ENCODE measurements at places on chromosomes 3 and 15.

DNA sequence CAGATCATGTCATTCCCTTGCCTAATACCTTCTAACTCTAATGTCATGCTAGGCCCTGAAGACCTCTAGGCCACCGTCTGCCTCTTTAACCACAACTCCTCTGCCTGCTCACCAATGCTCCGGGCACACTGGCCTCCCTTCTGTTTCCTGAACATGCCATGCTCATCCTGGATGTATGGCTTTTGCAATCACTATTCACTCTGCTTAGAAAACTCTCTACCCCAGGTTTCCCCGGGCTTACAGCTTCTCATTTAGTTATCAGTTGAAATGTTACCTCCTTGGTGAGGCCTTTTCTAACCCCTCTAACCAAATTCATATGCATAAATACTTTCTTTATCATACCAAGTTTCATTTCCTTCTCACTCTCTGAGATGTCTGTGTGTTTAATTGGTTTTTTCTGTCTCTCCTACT, 727.8 kb upstream of the CFAP20DC start:
- peak; percentile 70 for DNase-seq

- DNase-seq: no peak
Observed at GRCh38 chr3:9729419-9729818, 2.1 kb upstream of the BRPF1 start.

DNA sequence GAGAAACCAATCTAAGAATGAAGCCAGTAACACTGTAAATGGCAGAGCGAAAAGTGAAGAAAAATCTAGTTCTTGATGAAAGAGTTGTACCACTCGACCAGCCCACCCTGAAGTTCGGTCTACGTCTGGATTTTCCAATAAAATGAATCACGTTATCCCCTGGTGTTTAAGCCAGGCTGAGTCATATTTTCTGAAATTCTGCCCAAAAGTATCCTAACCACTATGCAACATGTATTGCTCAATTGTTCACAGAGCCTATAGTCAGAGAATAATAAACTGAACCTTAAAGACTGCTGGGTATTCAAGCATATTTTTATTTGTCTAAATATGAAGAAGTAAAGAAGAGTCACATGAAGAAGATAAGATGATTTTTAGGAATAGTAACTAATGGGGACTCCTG, 245.7 kb downstream of the FGF12 start:
- DNase-seq: no peak

DNA sequence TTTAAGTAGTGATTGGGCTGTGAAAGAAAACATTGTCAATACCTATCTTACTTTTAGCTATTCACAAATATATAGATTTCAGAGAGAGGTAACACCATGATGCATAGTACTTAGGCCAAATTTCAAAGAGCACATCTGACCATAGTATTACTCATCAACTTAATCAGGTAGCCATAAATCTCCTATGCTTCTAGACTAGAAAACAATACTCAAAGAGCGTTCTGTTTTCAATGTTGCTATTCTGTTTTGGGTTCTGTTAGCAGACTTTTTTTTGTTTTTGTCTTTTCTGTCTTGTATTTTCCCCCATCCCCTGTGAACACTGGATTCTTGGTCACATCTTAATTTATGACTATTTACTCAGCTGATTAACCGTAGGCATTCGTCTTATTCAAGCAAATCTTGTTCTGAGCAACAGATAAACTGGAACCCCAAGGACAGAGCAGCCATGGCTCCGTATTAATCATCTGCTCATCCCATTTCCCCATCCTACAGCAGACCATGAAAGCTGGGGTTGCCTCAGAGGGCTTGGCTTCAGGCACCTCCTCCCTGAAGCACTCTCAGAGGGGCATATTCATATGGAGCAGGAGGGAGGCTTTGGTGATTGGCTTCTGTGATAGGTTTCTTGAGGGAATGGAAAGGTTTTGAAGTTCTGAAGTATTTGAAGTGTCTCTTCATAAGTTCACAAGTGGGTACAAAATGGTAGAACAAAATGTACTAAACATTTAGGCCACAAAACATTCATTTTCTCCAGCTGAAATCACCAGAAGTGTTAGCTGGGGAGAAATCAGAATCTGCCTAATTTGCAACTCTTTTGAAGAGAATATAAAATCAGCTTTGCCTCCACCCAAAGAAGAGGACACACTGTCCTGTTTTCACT, 105.3 kb downstream of the TNIK start:
- DNase-seq: no peak

GRCh38 chr15:64892847-64893403, 18.8 kb upstream of the ANKDD1A start:
- DNase-seq: peak; percentile 17

DNA sequence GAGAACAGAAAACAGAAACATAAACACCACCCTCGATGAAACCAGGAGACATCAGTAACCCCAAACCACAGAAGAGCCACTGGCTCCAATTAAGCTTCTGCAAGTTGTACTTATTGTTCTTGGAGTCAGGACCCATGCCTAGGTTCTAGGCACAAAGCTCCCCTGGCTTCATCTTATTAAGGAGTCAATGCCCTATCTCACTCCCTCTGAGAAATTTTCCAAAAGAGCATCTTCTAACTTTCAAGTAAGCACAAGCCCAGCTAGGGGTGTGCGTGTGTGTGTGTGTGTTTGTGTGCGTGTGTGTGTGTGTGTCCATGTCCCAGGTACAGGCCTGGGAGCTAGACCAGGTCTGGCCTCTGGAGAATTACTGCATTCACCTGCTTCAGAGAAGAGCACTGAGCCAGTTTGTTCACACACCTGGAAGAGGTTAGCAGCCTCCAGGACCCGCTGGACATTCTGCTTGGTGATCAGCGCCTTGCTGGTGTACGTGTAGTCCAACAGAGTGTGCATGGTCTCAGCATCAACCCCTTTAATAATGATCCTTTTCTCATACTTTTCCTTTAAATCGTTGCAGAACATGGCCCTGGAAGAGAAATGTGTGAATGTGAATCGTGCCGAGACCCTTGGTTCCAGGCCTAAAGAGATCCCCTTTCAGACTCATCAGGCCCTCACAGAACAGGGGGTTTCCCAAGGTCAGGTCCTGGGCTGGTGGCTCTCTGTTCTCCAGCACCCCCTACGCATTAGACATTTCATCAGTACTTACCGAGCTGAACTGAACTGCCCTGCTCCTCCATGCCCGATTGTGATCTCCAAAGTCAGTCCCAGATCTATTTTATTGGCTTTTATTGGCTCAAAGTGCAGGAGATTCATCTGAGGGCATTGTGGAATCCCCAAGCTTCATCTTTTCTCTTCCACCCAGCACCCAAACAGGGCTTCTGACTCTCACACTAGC, 27.8 kb downstream of the KLHL6 start:
- DNase-seq: no peak

DNA sequence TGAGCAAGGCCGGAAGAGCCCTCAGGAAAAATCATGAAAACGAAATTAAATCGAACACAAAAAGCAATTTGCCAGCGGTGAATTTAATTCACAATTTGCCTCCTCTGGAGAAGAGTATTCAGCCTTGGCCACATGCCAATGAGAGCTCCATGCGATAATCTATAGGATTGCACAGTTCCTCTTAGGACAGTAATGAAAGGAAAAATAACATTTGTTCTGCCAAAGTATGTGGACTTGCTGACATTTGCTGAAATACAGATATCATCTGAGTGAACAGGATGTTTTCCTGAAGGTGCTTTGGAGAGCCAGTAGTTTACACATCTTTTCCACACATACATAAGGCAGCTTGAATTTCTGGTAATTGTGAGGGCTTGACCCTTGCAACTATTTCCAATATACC, 188.6 kb upstream of the PDZRN3 start:
- no peak for DNase-seq

DNA sequence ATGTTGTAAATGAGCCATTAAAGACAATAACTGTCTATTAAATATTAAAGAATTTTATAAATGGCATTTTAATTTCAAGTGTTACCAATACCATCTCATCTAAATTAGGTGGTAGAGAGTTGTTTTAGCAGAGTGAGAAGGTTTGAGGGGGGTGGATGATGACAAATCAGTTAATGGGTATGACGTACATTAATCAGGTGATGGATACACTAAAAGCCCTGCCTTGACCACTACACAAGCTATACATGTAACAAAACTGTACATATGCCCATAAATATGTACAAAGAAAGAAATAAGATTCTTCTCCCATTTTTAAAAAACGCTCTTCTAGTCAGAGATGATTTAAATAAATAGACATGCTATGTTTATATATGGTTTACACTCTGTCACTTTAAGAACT, 40.0 kb downstream of the TAFA4 start:
- DNase-seq: no peak

DNA sequence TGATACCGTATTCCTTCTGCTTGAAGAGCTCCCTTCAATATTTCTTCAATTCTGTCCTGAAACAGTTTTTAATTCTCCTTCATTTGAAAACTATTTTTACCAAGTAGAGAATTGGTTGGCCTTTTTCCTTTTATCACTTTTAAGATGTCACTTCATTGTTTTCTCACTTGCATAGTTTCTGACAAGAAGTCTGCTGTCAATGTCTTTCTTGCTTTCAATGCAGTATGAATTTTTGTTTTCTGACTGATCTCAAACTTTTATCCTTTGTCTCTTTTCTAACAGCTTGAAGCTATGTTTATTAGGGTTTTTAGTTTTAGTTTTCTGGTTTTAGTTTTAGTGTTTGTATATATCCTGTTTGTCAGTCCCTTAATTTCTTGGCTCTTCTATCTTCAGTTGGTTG, 364.8 kb upstream of the TPRG1 start:
- peak; percentile 9 for DNase-seq

GRCh38 chr15:45790325-45790943, 155.6 kb downstream of the SQOR start:
- DNase-seq: peak; percentile 40

DNA sequence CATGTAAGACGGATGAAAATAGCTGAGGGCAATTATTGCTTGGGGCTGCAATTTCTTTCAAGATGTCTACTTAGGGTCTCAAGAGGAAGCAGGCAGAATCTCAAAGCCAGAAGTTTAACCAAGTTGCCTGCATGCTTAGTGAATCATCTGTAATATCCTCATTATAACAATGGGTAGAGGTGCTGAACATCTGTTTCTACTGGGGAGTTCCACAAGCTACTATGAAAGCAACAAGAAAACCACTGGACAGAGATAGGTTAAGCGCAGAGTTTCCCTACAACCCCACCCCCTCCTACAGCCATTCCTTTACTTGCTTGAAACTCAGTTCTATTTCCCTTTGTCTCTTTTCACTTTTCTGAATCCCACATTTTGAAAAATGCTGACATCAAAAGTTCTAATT, 759.4 kb upstream of the GBE1 start:
- DNase-seq: no peak

DNA sequence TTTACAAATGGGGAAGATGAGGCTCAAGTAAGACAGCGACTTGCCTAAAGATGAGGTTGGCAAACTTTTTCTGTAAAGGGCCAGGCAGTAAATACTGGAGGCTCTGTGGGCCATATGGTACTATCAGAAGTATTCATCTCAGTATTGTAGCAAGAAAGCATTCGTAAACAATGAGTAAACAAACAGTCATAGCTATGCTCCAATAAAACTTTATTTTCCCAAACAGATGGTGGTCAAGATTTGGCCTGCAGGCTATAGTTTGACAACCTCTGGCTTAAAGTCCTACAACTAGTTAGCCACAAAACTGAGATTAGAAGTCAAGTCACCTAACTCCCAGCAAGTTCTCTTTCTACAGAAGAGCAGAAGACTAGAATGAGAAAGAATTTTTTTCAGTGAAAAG, 177.0 kb upstream of the NECTIN3 start:
- DNase-seq: no peak

- no peak for DNase-seq
Observed at GRCh38 chr3:128607710-128608048, 42.9 kb downstream of the RPN1 start.

GRCh38 chr3:74501007-74501406, 113.5 kb downstream of the CNTN3 start:
- DNase-seq: no peak

DNA sequence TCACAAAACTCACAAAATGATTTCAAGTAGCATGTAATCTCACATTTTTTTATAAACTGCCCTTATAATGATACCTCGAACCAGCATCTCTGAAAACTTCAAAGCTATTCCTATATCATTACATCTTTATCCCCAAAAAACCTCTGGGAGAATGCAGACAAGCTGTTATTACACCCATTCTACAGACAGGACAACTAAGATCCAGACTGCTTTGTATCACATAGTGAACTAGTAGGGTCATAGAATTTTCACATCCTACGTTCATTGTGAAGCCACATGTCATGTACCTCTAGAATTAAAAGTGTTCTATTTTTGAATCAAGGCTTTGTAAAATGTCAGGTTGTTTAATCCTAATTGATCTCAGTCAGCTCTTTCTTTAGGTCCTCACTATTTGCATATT, 98.7 kb upstream of the RAP2B start:
- no peak for DNase-seq

DNA sequence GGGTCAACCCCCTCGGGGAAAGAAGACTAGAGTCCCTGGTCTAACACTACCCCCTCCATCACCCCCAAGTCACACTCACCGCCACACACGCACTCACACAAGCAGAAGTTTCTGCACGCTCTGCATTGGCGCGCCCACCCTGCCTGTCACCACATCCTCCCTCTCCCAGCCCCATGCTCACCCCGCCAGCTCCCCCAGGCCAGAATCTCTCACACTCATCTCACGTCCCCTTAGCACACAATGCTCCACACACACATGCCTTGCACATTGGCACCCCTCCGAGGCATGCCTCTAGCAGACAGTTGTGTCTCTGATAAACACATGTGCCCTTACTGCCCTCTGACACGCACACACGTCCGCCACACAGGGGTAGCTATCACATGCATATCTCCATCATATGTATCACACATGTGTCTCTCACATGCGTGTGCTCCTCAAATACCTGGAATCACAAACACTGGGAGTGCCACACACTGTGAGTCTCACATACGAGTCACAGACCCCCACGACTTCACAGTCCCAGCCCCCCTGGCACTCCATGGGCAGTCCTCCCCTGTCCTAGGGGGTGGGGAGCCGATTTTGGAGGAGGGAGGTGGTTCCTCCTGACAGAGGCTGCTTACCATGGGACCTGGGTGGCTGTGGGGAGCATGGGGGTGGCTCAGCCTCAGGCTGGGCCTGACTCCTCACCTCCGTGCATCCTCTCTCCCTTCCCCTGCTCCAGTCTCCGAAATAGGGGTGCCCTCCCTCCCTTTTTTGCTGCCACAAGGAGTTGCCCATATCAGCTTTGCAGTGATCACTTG, 898 bp downstream of the FBLN2 start:
- no peak for DNase-seq

GRCh38 chr3:195570344-195570743, 13.4 kb downstream of the APOD start:
- peak; percentile 14 for DNase-seq

GRCh38 chr3:58731673-58732072, 65.1 kb upstream of the FAM3D start:
- no peak for DNase-seq

All from Kasumi-1 (cell line).